ENCODE measurements at places on chromosomes 7 and 10.

GRCh38 chr7:136964347-136964746 lies 95.9 kb downstream of the CHRM2 start:
- no peaks in the 10 kb centered on the region for H3K4me1 ChIP-seq
- DNase-seq, result no peak
- H3K4me3 ChIP-seq, result no peak overlapping the region
- no peaks in the 10 kb centered on the region for H3K36me3 ChIP-seq
- no peak overlapping the region for H3K27ac ChIP-seq

DNA sequence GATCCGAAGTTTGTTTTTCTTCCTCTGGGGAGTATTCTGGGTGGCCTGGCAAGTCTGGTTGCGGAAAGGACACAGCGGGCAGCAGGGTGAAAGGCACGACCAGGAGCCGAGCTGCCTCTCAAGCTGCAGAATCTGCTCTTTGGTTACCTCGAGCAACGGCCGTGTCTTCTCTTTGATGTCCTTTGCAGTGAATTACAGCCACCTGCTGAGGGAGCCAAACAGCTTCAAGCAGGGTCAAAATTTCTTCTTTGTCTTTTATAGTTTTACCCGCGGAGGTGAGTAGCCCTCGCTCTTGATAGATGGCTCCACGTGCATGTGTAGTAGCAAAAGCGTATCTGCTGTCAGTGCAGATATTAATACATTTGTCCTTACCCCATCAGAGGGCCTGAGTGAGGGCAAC lies 177.3 kb upstream of the MBL2 start:
- H3K27ac ChIP-seq, result no peak overlapping the region
- no peaks in the 10 kb centered on the region for H3K36me3 ChIP-seq
- no peaks in the 10 kb centered on the region for H3K4me1 ChIP-seq
- no peak for DNase-seq
- no peak overlapping the region for H3K4me3 ChIP-seq

DNA sequence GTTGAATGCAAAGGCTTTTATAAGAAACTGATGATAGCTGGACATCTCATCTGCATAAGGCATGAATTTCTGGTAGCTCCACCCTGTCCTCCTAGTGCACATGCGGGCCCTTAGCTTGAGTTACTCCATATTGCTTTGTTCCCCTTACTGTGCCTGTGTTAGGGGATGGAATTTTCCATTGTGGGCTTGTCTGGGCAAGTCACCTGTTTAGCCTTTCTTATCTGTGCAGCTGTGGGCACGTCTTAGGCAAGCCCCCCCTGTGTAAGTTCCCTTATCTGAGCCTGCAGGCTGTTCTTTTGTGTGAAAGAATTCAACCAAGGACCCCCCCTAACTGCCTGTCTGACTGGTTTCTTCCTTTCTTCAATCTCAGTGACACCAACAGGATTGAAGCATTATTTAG lies 14.5 kb upstream of the CROT start:
- DNase-seq, result no peak
- H3K27ac ChIP-seq, result no peak overlapping the region
- no peaks in the 10 kb centered on the region for H3K4me1 ChIP-seq
- H3K36me3 ChIP-seq, result no peaks in the 10 kb centered on the region
- H3K4me3 ChIP-seq, result no peak overlapping the region

GRCh38 chr7:20440472-20441105 lies 109.9 kb downstream of the ITGB8 start:
- no peaks in the 10 kb centered on the region for H3K36me3 ChIP-seq
- no peak overlapping the region for H3K4me3 ChIP-seq
- H3K27ac ChIP-seq, result no peak overlapping the region
- H3K27me3 ChIP-seq, result no peaks in the 10 kb centered on the region
- no peak for DNase-seq

DNA sequence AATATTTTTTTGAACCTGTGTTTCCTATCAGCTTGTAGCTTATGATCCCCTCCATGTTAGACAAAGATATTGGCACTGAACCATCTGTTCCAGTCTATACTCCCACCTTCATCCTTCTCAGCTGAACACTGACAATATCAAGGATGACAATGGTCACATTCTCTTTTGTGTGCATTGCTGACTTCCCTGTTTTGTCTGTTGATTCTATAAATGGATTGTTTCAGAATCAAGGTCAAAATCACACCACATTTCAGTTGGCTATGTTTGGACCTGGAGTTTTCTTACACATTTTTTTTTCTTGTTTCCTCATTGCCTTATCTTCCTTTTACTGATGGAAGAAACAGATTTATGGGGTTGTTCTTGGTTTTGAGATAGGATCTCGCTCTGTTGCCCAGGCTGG lies 11.3 kb upstream of the SMURF1 start:
- no peaks in the 10 kb centered on the region for H3K36me3 ChIP-seq
- no peaks in the 10 kb centered on the region for H3K4me1 ChIP-seq
- DNase-seq, result no peak
- no peak overlapping the region for H3K4me3 ChIP-seq
- no peak overlapping the region for H3K27ac ChIP-seq

GRCh38 chr7:43121973-43122372 lies 9.5 kb downstream of the HECW1 start:
- no peaks in the 10 kb centered on the region for H3K36me3 ChIP-seq
- H3K27me3 ChIP-seq, result peaks cover 20% of the 10 kb centered on the region
- no peaks in the 10 kb centered on the region for H3K4me1 ChIP-seq
- H3K4me3 ChIP-seq, result no peak overlapping the region
- no peak overlapping the region for H3K27ac ChIP-seq

DNA sequence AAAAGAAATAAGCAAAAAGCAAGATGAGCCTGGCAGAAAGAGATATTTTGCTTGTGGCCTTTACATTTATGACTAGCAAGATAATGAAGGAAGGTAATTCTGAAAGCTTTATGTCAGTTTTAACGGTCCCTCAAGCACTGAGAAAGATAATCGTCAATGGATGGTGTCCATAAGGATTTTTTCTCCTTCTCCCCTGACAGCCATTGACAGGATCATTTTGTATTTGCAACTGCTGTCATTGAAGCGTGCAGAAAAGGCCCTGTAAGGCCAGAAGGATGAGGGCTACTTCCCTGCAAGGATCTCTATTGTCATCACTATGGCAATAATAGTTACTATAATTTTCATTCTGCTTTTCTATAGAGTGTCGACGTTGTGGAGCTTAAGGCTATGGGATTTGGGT lies 994 bp upstream of the LRGUK start:
- peaks cover 6% of the 10 kb centered on the region for H3K4me1 ChIP-seq
- no peaks in the 10 kb centered on the region for H3K36me3 ChIP-seq
- no peak for DNase-seq
- H3K4me3 ChIP-seq, result no peak overlapping the region
- H3K27ac ChIP-seq, result no peak overlapping the region

DNA sequence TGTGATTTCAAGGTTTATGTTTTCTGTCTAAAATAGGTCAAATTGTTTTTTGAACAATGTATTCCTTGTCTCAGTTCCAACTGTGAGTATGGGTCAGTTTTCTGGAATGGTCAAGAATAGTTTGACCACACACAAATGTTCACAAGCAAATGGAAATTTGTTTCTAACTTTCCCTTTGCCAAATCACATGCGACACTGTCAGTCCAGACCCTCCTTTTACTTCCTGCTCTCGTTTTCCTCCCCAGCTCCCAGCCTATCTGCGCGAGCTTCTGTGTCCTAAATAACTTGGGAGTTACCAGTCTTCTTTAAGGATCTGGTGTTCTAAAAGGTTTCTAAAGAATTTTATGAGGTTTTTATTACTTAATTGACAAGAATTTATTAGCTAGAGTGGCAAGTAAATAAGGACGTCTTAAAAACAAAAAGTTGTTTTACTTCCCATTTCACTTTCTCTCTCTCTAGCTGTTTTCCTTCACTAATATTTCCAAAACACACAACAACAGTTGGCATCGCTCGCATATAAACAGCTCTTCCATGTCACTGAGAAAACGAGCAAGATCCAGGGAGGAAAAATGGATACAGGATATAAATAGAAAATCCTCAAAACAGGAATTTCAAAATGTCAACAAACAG lies 266.1 kb upstream of the KLF6 start:
- DNase-seq, result no peak
- H3K27me3 ChIP-seq, result no peaks in the 10 kb centered on the region
- H3K36me3 ChIP-seq, result no peaks in the 10 kb centered on the region
- H3K4me1 ChIP-seq, result peaks cover 24% of the 10 kb centered on the region

DNA sequence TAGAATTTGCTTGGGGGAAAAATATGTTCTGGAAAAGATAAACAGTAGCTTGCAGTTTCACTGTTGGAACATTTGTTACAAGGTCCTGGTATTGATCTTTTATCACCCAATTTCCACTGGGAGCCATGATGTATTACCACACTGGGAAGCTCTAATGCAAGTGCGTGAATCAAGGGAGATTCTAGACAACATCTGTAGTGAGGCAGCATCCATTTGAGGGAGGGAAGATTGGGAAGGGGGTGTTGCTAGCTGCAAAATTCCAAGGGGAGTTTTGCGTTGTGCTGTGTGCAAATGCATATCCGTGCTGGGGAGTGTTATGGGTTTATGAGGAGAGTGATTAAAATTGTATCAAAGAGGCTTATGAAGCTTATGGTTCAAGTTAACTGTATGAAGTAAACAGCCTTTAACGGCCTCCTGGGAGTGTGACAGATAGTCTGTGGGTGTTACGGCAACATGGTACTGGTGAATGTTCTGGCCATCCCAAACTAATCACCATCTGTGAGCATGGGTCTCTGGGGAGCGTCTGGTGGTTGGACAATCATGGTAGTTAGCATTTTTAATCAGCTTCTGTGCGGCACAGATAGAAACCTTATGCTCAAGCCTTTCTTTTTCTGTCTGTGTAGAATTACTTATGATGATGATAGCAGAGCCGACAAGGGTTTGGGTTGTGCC lies 601.9 kb upstream of the GALNT17 start:
- H3K4me1 ChIP-seq, result no peaks in the 10 kb centered on the region
- no peak overlapping the region for H3K27ac ChIP-seq
- no peak overlapping the region for H3K4me3 ChIP-seq
- no peaks in the 10 kb centered on the region for H3K36me3 ChIP-seq
- H3K27me3 ChIP-seq, result no peaks in the 10 kb centered on the region

- H3K27ac ChIP-seq, result no peak overlapping the region
- H3K36me3 ChIP-seq, result no peaks in the 10 kb centered on the region
- no peak for DNase-seq
- no peaks in the 10 kb centered on the region for H3K4me1 ChIP-seq
- no peak overlapping the region for H3K4me3 ChIP-seq
These were observed 129.7 kb upstream of the COBL start for GRCh38 chr7:51446356-51446755.

- no peak overlapping the region for H3K4me3 ChIP-seq
- no peak overlapping the region for H3K27ac ChIP-seq
- no peak for DNase-seq
These were observed 226.7 kb downstream of the EXOC4 start for GRCh38 chr7:133479456-133480065.

GRCh38 chr7:139061416-139061815 lies 25.6 kb upstream of the ZC3HAV1L start:
- H3K27me3 ChIP-seq, result no peaks in the 10 kb centered on the region
- peaks cover 96% of the 10 kb centered on the region for H3K36me3 ChIP-seq
- no peak overlapping the region for H3K4me3 ChIP-seq
- DNase-seq, result no peak
- no peak overlapping the region for H3K27ac ChIP-seq
- peaks cover 7% of the 10 kb centered on the region for H3K4me1 ChIP-seq

GRCh38 chr10:127374074-127374680 lies 174.9 kb upstream of the NPS start:
- peaks cover 31% of the 10 kb centered on the region for H3K36me3 ChIP-seq
- no peaks in the 10 kb centered on the region for H3K4me1 ChIP-seq
- H3K27me3 ChIP-seq, result no peaks in the 10 kb centered on the region
- no peak overlapping the region for H3K27ac ChIP-seq
- no peak overlapping the region for H3K4me3 ChIP-seq

GRCh38 chr10:54137396-54137795 lies 663.6 kb downstream of the PCDH15 start:
- no peak overlapping the region for H3K27ac ChIP-seq
- H3K27me3 ChIP-seq, result no peaks in the 10 kb centered on the region
- H3K4me3 ChIP-seq, result no peak overlapping the region
- H3K36me3 ChIP-seq, result no peaks in the 10 kb centered on the region
- no peak for DNase-seq

DNA sequence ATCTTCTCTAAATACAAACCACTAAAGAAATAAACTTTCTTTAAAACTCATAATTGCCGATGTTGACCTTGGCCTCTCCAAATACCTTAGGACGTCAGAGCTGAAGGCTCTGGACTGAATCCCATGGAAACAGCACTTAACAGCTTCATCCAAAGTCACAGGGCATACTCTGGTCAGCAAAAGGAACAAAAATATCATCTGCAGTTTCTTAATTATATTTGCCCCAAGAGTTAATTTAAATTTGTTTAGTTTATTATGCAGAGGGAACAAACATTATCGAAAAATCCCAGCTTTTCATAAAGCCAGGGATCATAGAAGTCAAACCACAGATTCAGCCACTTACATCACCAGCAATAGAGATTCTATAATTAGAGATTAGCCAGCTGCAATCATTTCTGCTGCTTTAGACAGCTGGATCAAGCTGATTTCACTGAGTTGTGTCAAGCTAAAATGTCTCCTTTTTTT lies 20.5 kb upstream of the FAM13C start:
- H3K27ac ChIP-seq, result peak overlapping the region; percentile 67
- no peaks in the 10 kb centered on the region for H3K27me3 ChIP-seq
- no peaks in the 10 kb centered on the region for H3K4me1 ChIP-seq

DNA sequence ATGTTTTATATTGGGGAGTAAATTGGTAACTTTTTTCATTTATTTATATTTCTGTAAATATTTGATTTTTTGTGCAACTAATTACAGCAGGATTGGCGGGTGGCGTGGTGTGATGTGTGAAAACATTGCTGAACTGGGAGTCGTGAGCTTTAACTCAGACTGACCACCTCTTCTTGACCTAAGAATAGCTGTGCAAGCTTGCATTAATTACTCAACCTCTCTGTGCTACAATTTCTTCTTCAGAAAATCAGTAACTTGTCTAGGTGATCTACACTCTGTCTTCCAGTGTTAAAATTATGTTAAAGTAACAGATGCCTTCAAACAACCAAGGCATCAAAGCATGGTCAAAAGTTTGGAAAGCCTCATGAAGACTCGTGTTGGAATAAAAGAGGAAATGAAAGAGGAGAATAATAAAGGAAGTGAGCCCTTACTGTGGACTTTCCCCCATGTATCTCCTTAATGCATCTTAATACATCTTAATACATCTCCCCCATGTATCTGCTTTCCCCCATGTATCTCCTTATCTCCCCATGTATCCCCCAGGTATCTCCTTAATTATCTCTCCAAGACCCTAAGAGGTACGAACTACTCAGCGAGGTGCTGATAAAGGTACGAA lies 71.2 kb downstream of the SVIL start:
- peaks cover 11% of the 10 kb centered on the region for H3K4me1 ChIP-seq
- peaks cover 14% of the 10 kb centered on the region for H3K36me3 ChIP-seq
- no peak overlapping the region for H3K4me3 ChIP-seq
- DNase-seq, result no peak

- peak; percentile 78 for DNase-seq
- H3K27me3 ChIP-seq, result no peaks in the 10 kb centered on the region
- H3K4me1 ChIP-seq, result peaks cover 46% of the 10 kb centered on the region
- peak overlapping the region; percentile 90 for H3K27ac ChIP-seq
- no peaks in the 10 kb centered on the region for H3K36me3 ChIP-seq
- H3K4me3 ChIP-seq, result peak overlapping the region; percentile 78
These were observed 1.6 kb downstream of the TCF7L2 start for GRCh38 chr10:112951359-112952281.

GRCh38 chr7:72453471-72453870 lies 41.3 kb upstream of the CALN1 start:
- H3K27me3 ChIP-seq, result no peaks in the 10 kb centered on the region
- DNase-seq, result no peak
- H3K27ac ChIP-seq, result no peak overlapping the region
- H3K4me1 ChIP-seq, result no peaks in the 10 kb centered on the region
- H3K36me3 ChIP-seq, result no peaks in the 10 kb centered on the region

Measured in lower lobe of right lung (tissue), 2 donors.